ENCODE measurements at places on chromosomes 6 and 20.

GRCh38 chr20:48209102-48209501 lies 423.8 kb upstream of the SULF2 start:
- DNase-seq = no peak

- no peak for DNase-seq
These were observed 87.8 kb downstream of the CARMIL1 start for GRCh38 chr6:25366903-25367545.

DNA sequence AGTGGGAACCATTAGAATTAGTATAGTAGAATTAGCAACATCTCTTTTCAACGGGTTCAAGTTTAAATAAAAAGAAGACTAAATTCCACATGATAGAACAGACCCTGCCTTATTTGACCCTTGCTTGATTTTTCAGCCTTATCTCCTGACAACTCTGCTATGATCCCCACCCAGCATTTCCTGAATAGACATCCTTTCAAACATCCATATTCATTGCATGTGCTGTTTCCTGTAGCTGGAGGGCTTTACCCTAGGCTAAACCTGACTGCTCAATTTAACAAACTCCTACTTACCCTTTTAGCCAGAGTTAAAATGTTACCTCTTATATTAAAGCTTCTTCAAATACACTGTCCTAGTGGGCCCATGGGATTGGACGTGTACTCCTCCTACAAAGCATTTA lies 594.8 kb upstream of the ARID1B start:
- DNase-seq = no peak

DNA sequence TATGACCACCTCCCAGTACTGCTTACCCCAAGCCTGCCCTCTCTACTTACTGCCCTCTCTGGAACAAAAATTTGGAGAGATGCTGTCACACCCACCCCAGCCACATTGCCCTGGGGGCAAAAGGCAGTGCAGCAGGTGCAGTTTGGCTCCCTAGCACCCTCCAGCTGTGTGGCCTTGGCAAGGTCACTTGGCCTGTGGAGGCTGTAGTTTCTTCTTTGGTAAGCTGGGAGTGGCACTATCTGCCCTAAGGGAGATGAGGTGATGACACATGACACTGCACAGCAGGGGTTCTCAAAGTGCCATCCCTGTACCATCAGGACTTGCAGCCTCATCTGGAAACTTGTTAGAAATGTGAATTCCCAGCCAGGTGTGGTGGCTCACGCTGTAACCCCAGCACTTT lies 44.8 kb downstream of the TAF8 start:
- no peak for DNase-seq

DNA sequence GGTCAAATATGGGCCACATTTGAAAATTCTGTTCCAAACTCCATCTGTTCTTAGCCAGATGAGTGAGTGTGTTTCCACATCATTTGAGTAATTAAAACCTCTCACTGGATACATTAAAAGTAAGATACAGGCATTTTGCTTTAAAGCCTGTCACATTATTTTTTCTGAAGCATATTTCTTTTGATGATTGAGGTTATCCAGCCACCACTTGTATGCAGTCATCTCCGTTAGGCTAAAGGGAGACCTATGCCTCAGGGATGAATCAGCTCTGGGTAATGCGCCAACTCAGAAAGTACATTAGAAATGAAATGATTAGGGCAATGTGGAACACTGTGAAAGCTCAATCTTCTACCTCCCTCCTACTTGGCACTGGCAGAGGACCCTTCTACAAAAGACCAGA lies 90.7 kb downstream of the SNAP25 start:
- DNase-seq = no peak

GRCh38 chr20:2314759-2315439 lies 19.1 kb downstream of the TGM3 start:
- DNase-seq = no peak

GRCh38 chr6:143754204-143754603 lies 76.4 kb downstream of the PHACTR2 start:
- DNase-seq = no peak

DNA sequence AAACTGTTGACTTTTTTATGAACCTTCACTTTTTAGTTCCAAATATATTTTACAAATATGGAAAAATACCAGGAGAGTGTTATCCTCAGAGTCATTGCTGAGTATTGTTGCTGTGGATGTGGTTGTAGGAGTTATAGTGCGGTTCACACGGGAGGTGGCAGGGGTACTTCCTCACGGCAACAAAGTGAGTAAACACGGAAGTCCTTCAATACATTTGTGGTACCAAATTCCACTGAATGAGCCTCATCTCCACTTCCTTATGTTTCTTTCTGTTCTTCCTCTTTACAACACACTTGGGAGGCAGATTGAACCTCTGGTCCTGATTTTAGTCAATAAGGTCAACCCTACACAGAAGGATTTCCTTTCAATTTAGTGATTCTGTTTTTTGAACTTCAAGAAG lies 371.8 kb downstream of the BTBD3 start:
- no peak for DNase-seq

DNA sequence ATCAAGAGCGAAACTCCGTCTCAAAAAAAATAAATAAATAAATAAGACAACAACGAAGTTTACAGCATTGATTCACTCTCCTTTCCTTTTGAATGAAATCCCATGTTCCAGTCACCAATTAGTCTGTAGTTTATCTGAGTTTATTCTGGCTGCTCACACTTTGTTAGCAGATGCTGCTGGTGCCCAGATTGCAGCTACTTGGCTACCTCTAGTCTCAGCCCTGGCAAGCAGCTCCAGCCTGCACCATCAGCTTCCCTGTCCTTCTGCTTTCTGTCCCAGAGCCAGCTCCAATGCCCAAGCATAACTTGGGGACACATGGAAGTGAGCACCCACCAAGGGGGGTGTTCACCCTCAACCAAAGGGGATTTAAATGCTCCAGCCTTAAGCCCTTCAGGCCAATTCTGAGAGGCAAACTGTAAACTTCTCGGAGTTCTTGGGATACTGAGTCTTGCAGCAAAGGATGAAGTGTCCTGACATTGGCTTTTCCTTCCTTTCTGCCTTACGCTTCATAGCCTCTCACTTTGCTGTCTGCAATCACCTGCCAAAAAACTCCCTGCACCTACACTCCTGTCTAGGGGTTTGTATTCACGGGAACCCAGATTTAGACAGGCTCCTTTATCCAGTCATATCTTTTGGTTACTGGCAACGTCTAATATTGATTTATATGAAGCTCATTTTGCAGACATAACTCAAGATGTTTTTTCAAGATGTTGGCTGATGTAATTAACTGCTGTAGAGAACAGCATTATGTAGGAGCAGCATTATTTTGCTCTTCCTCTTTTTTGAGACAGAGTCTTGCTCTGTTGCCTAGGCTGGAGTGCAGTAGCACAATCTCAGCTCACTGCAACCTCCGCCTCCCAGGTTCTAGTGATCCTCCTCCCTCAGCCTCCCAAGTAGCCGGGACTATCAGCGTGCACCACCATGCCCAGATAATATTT lies 9.8 kb upstream of the TASP1 start:
- DNase-seq = no peak

GRCh38 chr20:15619341-15619740 lies 953.9 kb downstream of the KIF16B start:
- no peak for DNase-seq

DNA sequence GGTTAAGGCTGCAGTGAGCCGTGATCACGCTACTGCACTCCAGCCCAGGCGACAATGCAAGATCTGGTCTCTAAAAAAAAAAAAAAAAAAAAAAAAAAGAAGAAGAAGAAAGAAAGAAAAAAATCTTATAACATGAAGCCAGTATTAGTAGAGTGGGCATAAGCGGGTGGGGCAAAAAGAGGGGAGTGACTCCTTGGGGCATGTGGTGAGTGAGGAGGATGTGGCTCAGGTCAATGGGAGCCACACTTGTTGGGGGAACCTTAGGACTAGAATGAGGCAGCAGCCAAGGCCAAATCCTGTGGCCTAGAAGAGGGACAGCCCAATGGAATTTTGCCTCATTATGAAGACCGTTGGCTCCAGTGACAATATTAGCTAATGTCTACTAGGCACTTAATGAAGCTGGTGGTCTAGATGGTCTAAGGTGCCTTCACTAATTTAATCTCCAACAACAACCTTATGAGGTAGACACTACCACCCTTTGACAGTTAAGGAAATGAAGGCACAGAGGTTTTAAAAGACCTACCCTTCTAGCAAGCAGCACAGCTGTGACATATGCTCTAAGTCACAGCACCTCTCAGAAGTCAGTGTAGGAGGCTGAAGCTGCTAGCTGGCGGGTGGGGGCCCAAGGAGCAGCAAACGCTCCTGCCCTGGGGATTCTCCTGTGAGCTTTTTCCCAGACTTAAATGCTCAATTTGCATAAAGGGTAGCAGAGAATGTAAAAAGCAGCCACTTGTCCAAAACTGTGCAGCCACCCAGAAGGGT lies 23.6 kb upstream of the ARMC12 start:
- DNase-seq = no peak

DNA sequence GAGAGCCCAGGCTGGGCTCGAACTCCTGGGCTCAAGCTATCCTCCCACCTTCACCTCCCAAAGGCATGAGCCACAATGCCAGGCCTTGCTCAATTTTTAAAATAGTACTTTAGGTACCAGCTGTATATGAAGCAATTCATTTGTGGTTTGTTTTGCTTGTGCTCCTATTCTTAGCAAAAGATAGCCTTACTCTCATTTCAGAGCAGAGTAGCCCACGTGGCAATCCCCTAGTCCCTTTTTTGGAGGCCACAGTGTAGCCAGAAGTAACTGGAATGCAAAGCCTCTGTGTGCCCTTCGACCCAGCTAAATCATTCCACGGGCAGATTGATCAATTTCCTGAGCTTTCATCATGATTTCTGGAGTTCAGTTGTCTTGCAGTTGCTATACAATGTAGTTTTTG lies 372.2 kb downstream of the NRN1 start:
- no peak for DNase-seq

DNA sequence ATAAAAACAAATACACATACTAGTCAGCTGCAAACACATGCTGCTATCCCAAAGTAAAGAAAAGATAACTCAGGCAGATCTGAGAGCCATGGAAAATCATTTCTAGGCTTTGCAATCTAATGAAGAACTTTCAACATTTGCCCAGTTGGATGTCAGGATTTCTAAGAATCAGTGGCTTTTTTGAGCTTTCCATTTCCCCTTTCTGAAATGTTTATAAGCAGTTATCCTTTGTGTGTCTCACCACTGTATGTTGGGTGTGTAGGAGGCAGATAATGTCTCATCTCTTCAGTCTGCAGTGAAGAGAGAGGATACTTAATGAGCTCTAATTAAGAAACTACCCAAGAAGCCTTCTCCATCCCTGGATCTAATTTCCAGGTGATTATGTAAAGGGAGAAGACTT lies 43.6 kb downstream of the RGS17 start:
- no peak for DNase-seq

DNA sequence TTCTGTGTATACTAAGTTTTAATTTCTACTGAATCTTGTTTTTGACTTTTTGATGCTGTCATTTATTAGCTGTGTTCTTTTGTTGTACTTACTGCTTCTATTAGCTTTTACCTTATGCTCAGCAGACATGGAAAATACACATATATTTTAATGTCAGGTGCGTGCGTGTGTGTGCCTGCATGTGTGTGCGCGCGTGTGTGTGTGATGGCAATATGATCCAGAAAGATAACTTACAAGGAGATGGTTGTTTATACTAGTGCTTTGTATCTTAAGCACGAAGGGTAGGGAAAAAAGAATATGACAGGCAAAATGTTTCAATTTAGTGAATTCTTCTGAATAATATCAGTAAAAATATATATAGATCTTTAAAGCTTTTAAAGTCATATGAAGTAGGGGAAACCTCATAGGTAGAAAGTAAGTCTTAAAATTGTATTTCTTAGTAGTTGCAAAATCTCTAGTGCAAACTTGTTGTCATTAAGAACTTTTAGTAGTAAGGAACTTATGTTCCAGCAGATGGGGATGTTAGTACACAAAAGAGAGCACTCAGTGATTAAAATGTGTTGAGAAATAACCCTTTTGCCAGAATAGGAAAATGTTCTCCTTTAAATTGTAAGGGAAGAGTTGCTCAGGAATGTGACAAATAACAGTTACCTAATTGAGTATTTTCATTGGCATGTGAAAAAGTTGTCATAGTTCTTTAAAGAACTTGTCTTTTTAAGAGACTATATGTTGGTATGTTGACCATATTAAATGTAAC lies 13.2 kb downstream of the QKI start:
- DNase-seq = no peak

DNA sequence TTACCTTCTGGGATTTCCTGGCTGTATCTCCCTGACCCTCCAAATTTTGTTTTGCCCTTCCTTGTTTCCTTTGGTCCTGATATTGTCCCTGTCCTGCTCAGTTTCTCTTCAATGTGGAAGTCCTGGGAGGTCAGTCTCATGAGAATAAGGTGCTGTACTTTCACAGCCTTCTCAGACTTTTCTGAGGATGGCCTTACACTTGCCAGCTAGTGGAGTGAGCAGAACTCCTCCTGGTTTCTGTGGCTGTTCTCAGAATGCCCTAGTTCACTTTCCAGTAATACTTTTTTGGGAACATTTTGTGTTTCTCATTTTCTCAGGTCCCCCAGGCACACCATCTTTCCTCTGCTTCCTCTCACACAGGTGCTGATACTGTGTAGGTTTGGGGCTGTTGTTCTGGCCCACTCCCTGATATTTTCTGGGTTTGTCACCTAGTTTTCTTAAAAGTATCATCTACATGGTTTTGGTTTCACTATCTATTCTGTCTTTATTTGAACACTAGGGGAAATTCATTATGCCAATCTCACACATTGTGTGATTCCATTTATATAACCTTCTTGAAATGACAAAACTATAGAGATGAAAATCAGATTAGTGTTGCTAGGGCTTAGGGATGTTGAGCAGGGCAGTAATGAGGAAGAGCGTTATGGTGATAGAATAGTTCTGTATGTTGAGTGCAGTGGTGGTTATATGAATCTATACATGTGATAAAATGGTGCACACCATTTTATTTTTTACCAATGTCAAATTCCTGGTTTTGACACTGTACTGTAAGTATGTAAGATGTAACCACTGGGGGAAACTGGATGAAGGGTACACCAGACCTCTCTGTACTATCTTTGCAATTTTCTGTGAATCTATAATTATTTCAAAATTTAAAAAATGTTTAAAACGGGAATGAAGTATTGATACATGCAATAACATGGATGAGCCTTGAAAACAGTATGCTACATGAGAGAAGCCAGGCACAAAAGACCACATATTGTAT lies 27.2 kb upstream of the BRPF3 start:
- DNase-seq = no peak

GRCh38 chr6:101722991-101723579 lies 329.6 kb downstream of the GRIK2 start:
- DNase-seq = no peak

- DNase-seq = no peak
These were observed 129.1 kb downstream of the PACRG start for GRCh38 chr6:162856885-162857284.

- no peak for DNase-seq
These were observed 279.7 kb downstream of the UST start for GRCh38 chr6:149026530-149026942.

- DNase-seq = no peak
These were observed 37.4 kb upstream of the BCAS1 start for GRCh38 chr20:54107600-54108325.

- DNase-seq = no peak
These were observed 120.2 kb downstream of the MYB start for GRCh38 chr6:135301304-135301703.
